ENCODE measurements at places on chromosomes 2 and 18. TPM values are rescaled to one million over a fixed set of nuclear protein-coding genes. Genes with fewer than 3 reads are reported as not detected.

GRCh38 chr2:231966886-231967285 lies 5.4 kb downstream of the DIS3L2 start:
- no peak for DNase-seq

- no peak for DNase-seq
Measured at GRCh38 chr2:112712903-112713584, 7.8 kb upstream of the NT5DC4 start.

DNA sequence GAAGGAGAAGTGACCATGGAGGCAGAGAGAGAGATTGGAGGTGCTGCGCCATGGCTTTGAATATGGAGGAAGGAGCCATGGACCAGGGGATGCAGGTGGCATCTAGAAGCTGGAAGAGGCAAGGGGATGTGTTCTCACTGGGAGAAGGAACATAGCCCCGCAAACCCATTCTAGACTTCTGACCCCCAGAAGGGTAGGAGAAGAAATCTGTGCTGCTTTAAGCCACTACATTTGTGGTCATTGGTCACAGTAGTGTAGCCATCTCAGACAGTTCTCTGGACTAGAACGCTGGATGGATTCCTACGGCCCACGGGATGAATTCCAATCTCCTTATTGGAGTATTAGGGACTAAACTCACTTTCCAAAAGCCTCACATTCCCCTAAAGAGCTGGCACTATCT lies 67.8 kb downstream of the PTGR3 start:
- no peak for DNase-seq

DNA sequence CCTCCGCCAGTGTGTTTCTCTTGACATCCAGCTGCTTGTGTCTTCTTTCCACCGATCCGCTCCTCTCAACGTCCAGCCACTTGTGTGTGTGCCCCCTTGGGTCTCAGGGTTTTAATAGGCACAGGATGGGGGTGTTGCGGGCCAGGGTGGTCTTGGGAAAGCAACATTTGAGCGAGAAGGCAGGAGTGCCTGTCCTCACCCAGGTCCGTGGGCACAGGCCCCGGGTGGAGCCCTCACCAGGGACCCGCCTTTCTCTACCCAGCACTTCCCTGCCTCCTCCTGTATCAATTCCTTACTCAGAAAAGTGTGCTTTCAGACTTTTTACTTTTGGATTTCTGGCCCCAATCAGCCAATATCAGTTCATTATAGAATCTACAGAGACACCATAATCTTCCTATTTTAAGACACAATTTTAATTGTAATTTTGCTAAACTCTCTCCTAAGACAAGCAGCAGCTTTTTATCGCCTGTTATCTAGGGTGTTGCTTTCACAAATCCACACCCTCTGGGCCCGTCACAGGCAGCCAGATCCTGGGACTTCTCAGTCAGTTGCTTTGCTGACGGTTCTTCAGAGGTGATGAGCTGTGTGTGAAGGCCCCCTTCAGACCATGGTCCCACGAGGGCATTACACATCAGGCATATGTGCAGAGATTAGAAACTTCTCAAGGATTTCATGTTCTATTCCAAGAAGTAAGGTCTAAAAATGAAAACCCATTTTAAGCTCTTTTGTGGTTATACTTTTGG lies 96.0 kb upstream of the FHL2 start:
- peak; percentile 66 for DNase-seq

Gene AMMECR1L
- 8.4 TPM for polyA plus RNA-seq

Gene HOXD4
- not detected for polyA plus RNA-seq

Gene TMEM163
- 0.54 TPM for polyA plus RNA-seq

Gene ASPRV1
- 3.1 TPM for polyA plus RNA-seq
